Adrenal gland (tissue), 19 donors: ENCODE measurements at places on chromosomes 11 and 22. TPM values are rescaled to one million over a fixed set of nuclear protein-coding genes. Genes with fewer than 3 reads are reported as not detected.

Gene KREMEN1
- 9.3 TPM for polyA plus RNA-seq

Gene C22orf23
- 0.40 TPM for polyA plus RNA-seq

Gene OTOG
- polyA plus RNA-seq, result not detected

Gene LRRC74B
- 0.07 TPM for polyA plus RNA-seq

Gene SEZ6L
- 9.8 TPM for polyA plus RNA-seq

Gene ANGPTL5
- polyA plus RNA-seq, result 0.22 TPM

Gene KRTAP5-6
- polyA plus RNA-seq, result not detected

Gene DNAJB13
- polyA plus RNA-seq, result 0.16 TPM

Gene IFITM10
- 267 TPM for polyA plus RNA-seq

Gene BTBD18
- not detected for polyA plus RNA-seq

Gene APOBEC3G
- 16.3 TPM for polyA plus RNA-seq

Gene BUD13
- 11.1 TPM for polyA plus RNA-seq

Gene APOL6
- 13.3 TPM for polyA plus RNA-seq

Gene SCARF2
- polyA plus RNA-seq, result 0.92 TPM

Gene CHADL
- 0.15 TPM for polyA plus RNA-seq

Gene OR51E2
- 0.10 TPM for polyA plus RNA-seq

Gene HBE1
- polyA plus RNA-seq, result 0.16 TPM

Gene RAC2
- polyA plus RNA-seq, result 12.4 TPM

Gene OR51B4
- polyA plus RNA-seq, result not detected

Gene MUC5AC
- under 0.01 TPM for polyA plus RNA-seq

Gene CARD18
- polyA plus RNA-seq, result not detected

Gene OLFML1
- polyA plus RNA-seq, result 8.0 TPM

Gene OR2D2
- not detected for polyA plus RNA-seq

Gene PLET1
- polyA plus RNA-seq, result not detected

Gene BEST1
- polyA plus RNA-seq, result 6.8 TPM

Gene TESMIN
- 1.8 TPM for polyA plus RNA-seq

Gene SYCE3
- not detected for polyA plus RNA-seq

Gene VWA5A
- polyA plus RNA-seq, result 26.4 TPM

Gene RASD2
- 3.8 TPM for polyA plus RNA-seq

Gene MS4A15
- polyA plus RNA-seq, result not detected

Gene BANF1
- polyA plus RNA-seq, result 364 TPM

Gene GRAP2
- 0.29 TPM for polyA plus RNA-seq

Gene CD3D
- polyA plus RNA-seq, result 3.0 TPM

Gene OR5T3
- polyA plus RNA-seq, result not detected

Gene GGTLC3
- 0.32 TPM for polyA plus RNA-seq

Gene ART5
- polyA plus RNA-seq, result not detected
